Amygdala (tissue), 56 donors: ENCODE measurements at places on chromosomes 16 and 17.

DNA sequence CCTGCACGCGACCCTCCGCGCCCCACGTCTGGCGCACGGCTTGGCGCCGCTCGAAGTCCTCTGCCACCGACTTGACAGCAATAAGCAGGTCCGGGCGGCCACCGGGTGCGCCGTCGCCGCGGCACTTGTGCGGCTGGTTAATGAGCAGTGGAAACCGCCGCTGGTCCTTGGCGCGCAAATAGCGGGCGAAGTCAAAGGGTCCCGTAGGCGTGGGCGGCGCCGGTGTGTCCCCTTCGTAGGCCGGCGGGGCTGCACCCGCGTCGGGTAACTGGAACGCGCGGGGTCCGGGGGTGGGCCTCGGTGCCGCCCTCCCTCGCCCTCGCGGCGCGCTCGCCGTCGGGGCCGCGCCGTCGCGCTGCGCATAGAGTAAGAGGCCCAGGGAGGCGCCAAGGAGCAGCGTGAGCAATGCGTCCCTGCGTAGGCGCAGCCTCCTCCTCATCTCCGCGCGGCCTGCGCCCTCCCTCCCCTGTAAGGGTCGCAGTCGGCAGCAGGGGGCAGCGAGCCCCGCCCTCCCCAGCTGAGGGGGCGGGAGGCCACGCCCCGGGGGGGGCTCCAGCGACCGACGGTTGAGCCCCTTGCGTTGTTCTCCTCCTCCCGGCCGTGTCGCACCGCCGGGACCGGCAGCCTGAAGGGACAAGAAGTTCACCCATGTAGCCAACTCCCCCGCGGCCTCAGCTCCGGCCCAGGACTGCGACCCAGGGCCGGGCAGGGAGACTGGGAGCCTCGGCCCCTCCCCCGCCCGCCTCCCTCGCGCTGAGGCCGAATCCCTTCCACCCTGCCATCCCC, 558 bp downstream of the B3GNT9 start:
- DNase-seq, result no peak

GRCh38 chr17:36703860-36704266, 102.5 kb downstream of the MRM1 start:
- no peak for DNase-seq

DNA sequence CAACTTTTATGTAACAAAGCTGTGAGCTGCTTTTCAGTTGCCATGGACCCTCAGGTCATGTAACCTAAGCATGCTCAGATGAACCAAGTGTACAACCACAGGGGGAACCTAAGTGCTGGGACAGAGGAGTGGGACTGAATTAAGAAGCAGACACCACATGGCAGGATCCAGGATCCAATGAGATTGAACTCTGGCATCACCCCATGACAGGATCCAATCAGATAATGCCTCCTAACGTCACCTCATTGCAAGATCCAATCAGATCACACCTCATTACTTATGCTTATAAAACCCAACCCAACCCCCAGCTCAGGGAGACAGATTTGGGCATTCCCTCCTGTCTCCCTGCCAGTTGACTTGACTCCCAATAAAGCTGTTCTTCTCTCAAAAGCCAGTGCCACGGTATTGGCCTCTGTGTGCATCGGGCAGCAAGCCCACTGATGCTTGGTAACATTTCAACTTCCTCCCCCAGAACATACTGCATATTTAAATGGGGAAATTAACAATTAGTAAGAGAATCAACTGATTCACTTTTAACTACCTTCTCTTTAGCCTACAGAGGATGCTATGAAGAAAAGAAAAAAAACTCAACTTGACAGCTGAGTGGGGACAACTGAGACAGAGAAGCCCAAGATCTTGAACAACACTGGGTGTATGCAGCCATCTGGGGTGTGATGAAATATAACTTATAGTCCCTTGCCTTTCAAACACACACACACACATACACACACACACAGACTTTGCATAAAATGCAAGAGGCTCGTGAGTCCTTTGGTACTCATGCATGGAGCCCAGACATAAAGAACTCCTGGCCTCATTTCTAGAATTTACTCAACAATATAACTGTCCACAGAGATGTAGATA, 148.4 kb downstream of the SLC39A11 start:
- peak; percentile 42 for DNase-seq

DNA sequence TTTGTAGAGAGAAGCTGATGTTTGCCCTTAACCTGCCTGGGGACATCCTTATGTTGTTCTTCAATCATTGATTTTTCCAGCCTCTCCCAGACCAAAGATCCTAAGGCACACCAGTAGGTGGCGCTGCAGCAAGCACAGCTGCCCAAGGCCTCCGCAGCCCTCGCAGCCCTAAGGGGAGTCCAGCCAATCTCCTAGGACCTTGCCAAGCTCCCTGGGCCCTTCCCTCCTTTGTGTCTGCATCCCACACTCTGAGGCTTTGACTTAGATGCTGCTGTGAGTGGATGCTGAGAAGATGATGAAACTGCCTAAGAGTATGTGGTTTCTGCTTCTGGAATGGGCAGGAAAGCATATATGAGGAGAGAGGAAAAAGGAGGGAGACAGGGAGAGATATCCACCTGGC, 47.1 kb downstream of the SPACA3 start:
- no peak for DNase-seq

- DNase-seq, result no peak
These were observed 23.9 kb upstream of the CLEC18A start for GRCh38 chr16:69927056-69927757.

- no peak for DNase-seq
These were observed 33.6 kb downstream of the LGALS9 start for GRCh38 chr17:27664606-27664965.

- DNase-seq, result no peak
These were observed 45.9 kb downstream of the STH start for GRCh38 chr17:46044989-46045388.

DNA sequence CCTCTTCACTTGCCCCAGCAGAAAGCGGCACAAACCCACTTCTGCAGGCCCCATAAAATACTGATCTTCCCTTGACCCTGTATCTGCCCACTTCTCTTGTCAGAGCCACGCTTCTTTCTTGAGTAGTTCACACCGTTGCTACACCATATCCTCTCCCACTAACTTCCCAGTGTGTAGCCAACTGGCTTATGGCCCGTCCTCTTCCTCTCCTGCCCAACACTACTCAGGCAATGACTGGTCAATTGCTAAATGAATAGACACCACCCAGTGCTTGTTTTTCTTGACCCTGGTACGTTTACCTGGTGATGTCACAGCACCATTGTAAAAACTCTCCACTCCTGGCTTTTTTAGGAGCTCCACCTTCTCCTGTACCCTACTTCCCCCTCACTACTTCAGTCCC, 86.9 kb downstream of the NDEL1 start:
- DNase-seq, result no peak

DNA sequence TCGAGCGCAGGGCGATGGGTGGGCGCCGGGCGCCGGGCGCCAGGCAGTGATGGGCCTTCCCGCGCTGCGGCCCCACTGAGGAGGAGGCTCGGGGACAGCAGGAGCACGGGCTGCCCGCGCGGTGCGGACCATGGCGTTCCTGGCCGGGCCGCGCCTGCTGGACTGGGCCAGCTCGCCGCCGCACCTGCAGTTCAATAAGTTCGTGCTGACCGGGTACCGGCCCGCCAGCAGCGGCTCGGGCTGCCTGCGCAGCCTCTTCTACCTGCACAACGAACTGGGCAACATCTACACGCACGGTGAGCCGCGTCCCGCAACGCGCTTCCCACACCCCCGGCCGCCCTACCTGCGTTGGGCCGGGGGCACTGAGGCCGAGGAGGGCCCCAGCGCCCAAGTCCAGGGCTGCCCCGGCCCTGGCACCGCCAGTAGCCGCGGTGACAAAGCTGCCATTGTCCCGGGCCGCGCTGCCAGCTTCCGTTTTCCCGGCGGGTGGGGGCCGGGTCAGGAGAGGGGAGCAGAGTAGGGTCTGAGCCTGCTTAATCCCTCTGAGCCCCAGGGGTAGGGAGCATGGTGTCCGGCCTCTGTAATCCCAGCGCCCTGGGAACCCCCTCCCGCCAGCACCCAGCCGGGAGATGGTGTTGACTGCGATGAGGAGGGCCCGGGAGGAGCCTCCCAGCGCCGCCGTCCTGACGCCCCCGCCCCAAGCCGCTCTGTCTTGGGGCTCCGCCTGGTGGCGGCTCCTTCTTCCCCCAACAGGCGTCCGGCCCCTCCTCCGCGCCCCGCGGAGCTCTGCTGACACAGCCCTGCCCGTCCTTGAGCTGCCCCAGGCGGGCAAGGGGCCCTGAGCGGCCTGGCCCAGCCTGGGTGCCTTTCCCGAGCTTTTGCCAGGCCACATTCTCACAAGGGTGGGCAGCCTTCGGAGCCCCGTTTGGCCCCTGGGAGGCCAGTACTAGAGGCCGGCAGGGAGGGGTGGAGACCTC, 685 bp downstream of the PAQR4 start:
- peak; percentile 71 for DNase-seq

DNA sequence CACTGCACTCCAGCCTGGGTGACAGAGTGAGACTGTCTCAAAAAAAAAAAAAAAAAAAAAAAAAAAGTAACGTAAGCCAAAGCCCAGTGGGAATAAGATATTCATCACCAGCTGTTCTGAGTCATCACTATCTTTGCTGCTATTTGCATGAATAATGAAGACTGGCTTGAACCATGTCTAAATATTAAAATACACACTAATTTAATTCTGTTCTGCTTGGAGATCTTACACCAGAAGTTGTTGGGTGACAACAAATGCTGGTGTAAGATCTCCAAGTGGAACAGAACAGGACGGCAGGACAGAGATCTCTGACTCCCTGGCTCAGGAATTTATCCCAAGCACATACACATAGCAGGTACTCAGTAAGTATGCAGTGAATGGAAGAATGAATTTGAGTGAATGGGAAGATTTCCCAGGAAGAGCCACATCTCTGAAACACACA, 19.6 kb downstream of the DNAH17 start:
- no peak for DNase-seq

- DNase-seq, result no peak
These were observed 11.6 kb downstream of the ACLY start for GRCh38 chr17:41907185-41907556.

- DNase-seq, result no peak
These were observed 16.0 kb upstream of the SP6 start for GRCh38 chr17:47866941-47867340.

GRCh38 chr17:27968206-27968732, 74.2 kb upstream of the NLK start:
- no peak for DNase-seq

DNA sequence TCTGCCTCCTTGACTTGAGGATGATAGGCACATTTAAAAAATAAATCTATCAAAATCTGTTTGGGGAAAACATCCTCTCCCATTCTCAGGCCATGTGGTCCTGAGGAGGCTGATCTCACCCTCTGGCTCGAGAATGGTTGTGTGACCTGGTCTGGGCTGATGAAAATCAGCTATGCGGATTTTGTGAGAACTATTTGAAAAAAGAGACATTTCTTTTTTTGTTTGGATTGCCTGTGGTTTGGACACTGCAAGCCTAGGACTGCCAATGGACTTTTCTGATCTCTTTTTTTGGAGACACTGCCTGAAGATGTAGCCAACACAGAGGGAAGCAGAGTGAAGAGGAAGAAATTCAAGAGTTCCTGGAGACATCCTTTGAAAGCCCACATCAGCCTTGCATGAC, 145.9 kb downstream of the HS3ST3B1 start:
- no peak for DNase-seq

GRCh38 chr16:15976929-15977637, 27.7 kb downstream of the ABCC1 start:
- no peak for DNase-seq

- DNase-seq, result no peak
These were observed 4.2 kb downstream of the CORO6 start for GRCh38 chr17:29618272-29619065.

- DNase-seq, result no peak
These were observed 546.2 kb downstream of the WWOX start for GRCh38 chr16:78645657-78646056.

DNA sequence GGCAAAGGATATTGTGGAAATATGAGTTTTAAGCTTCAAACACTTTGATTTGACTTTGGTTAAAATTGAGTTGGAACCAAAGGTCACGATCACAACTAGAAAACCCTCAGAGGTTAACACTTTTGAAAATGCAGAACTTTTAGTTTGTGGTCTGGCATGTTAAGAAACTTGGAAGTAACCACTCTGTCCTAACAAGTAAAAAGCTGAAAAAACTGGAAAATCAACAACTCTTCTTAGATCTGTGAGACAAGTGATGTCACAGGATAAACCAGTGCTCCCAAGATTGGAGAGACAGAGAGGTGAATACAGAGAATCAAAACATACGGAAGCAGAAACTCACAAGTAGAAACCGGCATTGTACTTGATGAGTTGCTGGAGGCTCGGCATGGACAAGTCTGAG, 17.4 kb downstream of the MFSD6L start:
- no peak for DNase-seq

DNA sequence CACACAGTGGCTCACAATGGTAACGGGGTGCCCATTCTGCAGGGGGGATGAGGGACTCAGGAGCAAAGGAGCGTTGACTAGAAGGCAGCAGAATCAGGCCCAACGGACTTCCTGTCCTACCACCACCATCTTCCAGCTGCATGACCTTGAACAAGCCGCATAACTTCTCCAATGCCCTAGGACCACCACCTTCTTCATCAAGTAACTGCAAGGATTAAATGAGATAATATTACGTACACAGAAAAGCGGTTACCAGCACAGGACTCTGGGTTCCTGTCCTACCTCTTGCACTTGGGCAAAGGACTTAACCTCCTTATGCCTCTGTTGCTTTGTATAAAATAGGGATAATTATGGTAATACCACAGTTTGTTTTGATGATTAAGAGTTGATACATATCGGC, 4.7 kb downstream of the ASPHD1 start:
- DNase-seq, result no peak

DNA sequence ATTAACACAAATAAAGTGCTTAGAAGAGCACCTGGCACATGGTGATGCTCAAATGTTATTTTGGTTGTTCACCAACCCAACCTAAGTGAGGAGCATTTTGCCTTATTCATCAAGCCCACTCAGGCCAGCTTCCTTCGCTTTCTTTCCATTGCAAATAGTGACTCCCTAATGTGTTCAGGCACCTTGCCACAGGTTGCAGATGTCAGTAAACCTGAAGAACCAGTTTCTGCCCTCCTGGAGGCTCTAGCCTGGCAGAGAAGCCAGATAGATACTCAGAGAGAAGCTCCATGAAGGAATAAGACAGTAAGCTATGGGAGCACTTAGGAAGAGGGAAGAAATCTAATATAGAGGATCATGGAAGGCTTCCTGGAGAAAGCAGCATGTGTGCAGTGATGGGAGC, 23.9 kb downstream of the GPR139 start:
- no peak for DNase-seq

DNA sequence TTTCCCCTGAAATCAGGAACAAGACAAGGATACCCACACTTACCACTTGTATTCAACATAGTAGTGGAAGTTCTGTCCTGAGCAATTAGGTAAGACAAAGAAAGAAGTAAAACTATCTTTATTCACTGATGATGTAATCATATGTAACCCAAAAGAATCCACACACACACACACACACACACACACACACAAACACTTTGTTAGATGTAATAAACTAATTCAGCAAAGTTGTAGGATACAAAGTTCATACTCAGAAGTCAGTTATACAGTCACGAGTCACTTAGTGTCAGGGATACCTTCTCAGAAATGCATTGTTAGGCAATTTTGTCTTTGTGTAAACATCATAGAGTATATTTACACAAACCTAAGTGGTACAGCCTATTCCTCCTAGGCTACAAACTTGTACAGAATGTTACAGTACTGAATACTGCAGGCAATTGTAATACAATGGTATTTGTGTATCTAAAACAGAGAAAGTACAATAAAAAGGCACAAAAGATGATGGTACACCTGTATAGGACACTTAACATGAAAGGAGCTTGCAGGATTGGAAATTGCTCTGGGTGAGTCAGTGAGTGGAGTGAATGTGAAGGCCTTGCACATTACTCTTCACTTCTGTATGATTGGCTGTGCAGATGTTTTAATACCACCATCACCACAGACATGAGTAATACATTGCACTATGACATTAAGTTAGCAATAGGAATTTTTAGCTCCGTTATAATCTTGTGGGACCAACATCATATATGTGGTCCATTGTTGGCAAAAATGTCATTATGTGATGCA, 370.1 kb downstream of the ZFHX3 start:
- no peak for DNase-seq
